ENCODE measurements at places on chromosomes 16 and 17.

DNA sequence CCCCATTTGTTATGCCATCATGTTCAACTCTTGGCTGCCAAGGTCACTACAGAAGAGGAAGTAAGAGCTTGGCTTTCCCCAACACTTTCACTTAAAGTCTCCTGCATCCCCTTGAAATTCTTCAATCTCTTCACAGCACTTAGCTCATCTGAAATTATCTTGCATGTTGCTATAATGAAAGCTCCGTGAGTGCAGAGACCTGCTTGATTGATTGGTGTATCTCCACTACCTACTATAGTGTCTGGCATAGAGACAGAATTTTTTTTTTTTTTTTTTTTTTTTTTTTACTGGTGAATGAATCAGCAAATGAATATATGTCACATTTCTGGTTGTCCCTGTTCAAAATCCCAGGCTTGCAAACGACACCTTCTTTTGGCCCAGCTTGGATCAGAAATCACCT, 1.9 kb upstream of the SDR42E1 start:
- DNase-seq, result no peak

- DNase-seq, result no peak
Observed at GRCh38 chr16:2691491-2692248, 9.3 kb downstream of the KCTD5 start.

DNA sequence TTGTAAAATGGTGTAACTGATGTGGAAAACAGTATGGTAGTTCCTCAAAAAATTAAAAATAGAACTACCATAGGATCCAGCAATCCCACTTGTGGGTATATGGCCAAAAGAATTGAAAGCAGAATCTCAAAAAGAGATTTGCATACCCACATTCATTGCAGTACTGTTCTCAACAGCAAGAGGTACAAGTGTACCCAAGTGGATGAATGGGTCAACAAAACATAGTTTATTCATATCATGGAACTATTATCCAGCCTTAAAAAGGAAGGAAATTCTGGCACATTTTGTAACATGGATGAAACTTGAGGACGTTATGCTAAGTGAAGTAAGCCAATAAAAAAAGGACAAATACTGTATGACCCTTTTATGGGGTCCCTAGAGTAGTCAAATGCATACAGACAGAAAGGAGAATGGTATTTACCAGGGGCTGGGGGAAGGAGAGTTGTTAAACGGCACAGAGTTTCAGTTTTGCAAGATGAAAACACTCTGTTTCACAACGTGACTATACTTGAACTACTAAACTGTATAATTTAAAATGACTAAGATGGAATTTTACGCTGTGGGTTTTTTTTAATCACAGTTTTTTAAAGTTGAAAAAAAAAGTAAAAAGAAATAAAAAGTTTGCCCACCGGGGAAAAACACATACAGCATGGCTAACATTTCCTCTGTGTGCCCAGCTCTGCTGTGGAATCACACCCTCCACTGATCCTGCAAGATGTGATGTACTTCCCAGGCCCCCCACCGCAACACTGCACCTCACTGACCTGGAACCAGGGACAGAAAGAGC, 6.1 kb downstream of the TVP23A start:
- DNase-seq, result no peak

GRCh38 chr16:80923356-80923755, 83.3 kb downstream of the CMC2 start:
- DNase-seq, result no peak

DNA sequence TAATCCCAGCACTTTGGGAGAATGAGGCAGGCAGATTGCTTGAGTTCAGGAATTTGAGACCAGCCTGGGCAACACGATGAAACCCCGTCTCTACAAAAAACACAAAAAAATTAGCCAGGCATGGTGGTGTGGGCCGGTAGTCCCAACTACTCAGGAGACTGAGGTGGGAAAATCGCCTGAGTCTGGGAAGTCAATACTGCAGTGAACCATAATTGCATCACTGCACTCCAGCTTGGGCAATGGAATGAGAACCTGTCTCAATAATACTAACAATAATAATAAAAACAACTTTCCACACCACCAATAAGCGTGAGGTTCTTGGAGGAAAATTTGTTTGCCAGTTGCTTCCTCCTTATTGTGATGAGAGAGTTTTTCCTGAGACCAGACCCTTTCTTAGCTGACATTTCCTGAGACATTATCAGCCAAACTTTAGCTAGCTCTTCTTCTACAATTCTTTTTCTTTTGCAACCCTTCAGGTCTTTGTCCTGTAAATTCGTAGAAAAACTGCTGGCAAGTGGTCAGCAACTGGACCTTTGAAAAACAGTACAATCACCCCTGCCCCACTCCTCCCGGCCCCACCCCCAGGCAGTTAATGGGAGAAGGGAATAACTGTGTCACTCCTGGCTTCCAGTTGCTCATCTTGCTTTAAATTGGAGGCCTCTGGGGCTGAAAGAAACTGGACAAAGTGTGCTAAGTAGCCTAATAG, 3.5 kb upstream of the EZH1 start:
- DNase-seq, result no peak

- no peak for DNase-seq
Observed at GRCh38 chr17:44769647-44770084, 10.9 kb downstream of the ADAM11 start.

GRCh38 chr16:48820379-48820778, 210.4 kb upstream of the N4BP1 start:
- no peak for DNase-seq

Measured in activated T-cell treated with anti-CD3 and anti-CD28 coated beads for 4 hours (primary cell).